ENCODE measurements at places on chromosomes 2 and 18.
A peak's percentile ranks its signal among the peaks of the same experiment; 100 is the strongest.

- peak; percentile 98 for DNase-seq
Observed at GRCh38 chr2:239500574-239501550, 100.0 kb upstream of the HDAC4 start.

DNA sequence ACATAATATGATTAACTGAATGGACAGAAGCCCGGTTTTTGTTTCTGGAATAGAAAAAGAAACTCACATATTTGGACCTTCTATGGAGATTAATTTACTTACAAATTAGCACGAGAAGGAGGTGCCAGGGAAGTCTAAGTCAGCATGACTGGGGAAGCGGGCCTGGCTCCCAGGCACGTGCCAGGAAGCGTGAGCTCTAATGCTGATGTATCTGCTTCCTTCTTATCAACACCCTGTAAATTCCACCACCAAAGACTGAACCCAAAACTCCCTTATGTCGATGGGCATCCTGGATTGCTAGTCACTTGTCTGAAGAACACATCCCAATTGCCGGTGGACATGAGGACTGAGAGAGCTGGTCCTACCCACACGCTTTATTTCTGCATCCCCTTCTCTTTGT lies 134.5 kb downstream of the GALNT14 start:
- DNase-seq: no peak

DNA sequence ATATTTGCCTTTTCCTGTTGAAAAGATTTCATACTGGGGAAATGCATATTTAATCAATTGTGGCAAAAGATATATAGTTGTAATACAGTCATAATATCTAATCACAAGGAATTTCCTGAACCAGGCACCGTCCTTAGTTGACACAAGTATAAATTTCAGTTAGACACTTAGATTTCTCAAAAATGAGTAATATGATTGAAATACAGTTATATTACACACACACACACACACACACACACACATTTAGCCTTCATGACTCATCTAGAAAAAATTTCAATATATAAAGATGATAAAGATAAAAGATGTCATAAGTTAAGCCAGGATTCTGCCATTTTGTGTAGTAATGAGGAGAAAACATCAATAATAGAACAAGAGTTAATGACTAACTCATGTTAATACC lies 258.4 kb upstream of the ZNF804A start:
- DNase-seq: no peak

- DNase-seq: no peak
Observed at GRCh38 chr2:190561094-190561493, 26.6 kb upstream of the NEMP2 start.

DNA sequence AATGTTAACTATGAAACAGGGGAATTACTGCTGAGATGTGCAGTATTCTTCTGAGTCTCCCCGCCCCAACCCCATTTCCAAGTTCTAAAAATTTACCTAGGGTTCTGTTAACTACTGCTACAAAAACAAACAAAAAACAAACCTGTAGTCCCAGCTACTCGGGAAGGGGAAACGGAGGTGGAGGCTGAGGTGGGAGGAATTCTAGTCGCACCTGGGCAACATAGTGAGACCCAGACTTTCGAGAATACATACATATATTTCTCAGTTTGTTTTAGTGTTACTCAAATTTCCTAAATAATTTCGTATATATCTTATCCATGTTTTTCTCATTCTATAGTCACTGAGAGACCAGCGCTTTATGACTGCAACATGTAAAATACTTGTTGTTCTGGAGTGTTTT lies 989 bp downstream of the STAM2 start:
- DNase-seq: no peak

GRCh38 chr2:234273887-234274584 lies 222.8 kb downstream of the ARL4C start:
- DNase-seq: no peak

DNA sequence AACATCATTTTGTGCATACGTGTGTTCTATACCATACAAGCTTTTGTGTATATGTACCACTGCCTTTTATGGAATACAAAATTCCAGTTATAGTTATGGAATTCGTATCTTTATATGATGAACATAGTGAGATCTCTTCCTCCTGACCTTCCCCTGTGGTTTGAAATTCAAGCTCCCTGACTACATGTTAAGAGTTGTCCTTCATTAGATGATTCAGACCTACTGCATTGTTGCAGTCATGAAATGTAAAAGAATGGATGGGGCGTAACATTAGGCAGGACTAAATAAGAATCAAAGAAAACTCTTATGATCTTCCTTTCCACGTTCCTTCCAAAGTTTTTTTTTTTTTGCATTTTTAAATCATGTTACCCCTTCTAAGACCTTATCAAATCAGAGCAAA lies 107.1 kb downstream of the UNC80 start:
- DNase-seq: no peak

DNA sequence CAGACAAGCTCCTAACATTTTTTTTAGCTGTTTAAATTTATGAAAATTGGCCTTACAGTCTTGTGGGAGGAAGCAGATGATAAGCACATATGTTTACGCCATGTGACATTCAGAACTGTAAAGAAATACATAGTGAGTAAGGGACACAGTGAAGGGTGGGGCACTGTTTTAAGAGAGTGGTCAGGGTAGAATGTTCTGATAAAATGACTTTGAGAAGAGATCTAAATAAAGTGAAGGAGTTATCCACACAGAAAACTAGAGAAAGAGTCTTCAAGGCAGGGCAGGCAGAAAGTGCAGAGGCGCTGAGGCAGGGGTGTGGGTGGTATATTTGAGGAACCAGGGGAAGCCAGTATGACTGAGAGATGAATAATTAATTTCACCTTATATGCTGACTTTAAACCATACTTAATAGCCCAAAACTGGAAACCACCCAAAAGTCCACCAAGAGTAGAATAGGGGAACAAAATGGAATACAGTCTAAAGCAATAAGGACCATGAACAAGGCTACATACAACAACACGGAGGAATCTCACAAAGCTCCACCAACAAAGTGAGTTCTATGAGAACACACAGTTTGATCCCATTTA lies 8.6 kb downstream of the MREG start:
- DNase-seq: peak; percentile 59

GRCh38 chr18:78123926-78124797 lies 855.5 kb upstream of the SALL3 start:
- no peak for DNase-seq

- no peak for DNase-seq
Observed at GRCh38 chr18:49617329-49617695, 55.5 kb downstream of the LIPG start.

DNA sequence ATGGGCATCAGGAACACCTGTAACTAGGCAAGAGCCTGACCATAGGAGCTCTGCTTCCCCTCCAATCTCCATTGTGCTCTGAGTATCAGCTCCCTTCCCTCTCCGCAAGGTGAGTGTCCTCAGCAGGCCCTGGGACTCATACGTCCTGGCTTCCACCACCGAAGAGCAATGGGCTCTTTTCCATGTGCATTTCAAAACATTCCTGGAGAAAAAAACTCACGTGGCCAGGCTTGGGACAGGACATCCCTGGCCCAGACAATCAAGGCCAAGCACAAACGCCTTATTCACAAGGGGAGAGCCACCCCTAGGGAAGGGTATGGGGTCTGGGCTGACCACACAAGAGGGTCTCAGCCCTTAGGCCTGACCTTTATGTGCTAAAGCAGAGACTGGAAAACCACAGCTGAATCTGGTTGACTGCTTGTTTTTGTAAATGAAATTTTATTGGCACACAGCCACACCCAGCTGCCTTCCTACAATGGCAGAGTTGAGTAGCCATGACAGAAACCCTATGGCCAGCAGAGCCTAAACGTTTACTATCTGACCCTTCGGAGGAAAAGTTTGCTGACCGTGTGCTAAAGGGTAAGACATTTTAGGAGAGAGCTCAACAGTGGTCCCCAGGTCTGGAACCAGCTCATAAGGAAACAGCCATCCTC lies 175.7 kb upstream of the ARL4C start:
- DNase-seq: no peak

- DNase-seq: no peak
Observed at GRCh38 chr18:79195716-79196683, 126.8 kb downstream of the ATP9B start.

GRCh38 chr2:60219536-60219935 lies 333.9 kb downstream of the BCL11A start:
- no peak for DNase-seq

DNA sequence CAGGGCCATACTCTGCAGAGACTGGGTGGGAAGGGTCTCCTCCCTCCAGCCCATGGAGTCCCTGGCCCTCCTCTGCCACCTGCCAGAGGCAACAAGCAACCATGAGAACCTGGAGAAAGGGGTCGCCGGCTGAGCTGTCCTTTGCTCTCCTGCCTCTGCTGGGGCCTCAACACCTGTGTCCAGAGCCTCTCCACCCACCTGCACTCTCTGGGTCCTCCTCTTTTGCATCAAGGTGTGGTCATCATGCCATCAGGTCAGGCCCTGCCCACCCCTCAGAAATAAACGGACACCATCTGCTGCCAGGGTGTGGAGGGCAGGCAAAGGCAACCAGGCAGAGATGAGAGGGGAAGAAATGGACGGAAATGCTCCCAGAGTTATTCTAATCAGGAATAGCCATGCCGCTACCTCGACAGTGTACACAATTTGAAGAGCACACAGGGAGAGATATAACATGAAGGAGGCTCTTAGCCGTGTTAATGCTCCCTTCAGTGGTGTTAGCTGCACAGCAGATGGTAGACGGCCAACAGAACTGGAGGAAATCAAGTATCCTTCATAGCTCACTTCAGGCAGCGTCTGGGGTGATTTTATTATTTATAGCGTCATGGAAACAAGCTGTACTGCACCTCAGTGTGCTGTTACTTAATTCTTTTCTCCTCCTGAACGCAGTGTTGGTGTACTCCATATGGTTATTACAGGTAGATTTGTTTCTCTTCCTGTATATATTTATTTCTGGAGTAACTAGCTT lies 247.9 kb downstream of the TSN start:
- DNase-seq: no peak

DNA sequence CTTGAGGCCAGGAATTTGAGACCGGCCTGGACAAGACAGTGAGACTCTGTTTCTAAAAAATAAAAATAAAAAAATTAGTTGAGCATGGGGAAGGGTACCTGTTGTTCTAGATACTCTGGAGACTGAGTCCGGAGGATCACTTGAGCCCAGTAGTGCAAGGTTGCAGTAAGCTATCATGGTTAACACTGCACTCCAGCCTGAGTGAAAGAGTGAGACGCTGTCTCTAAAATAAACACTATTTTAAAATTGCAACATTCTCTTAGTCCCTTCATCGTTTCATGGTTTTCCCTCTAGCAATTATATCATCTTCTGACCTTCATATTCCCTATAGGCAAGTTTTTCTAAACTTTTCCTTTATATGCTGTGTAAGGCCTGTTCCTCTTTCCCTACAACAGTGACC lies 248.5 kb downstream of the VAPA start:
- no peak for DNase-seq

DNA sequence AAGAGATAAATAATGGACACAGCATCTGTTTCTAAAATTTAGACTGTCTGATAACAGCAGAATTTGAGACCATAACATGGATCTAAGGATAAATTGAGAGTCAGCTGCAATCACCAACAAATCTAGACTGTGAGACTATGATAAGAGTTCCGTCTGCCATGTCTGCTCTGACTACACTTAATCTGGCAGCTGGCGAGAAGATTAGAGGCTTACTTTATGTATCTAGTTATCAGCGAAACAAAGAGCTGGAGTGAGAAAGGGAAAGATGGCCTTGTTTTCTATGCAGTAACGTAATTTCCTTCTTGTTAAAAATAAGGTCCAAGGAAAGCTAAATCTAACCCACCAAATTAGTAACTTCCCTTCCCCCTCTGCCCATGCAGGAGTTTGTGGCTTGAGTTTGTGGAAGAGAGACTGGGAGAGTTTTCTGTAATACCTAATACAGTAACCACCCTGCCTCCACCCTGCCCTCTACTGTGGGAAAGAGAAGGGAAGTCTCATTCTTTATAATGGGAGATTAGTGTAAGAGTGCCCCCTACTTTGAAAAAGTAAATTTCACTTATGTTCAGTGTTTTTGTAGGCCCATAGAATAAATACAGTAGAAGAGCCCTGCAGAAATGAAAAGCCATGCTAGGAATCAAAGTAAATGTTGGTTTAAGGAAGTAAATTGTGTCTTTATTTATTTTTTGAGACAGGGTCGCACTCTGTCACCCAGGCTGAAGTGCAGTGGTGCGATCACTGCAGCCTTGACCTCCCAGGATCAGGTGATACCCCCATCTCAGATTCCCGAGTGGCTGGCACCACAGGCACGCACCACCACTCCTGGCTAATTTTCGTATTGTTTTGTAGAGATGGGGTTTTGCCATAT lies 27.5 kb downstream of the EML4 start:
- DNase-seq: peak; percentile 65

GRCh38 chr2:213185147-213185822 lies 33.9 kb upstream of the IKZF2 start:
- no peak for DNase-seq

- DNase-seq: no peak
Observed at GRCh38 chr2:124662946-124663644, 638.0 kb downstream of the CNTNAP5 start.

DNA sequence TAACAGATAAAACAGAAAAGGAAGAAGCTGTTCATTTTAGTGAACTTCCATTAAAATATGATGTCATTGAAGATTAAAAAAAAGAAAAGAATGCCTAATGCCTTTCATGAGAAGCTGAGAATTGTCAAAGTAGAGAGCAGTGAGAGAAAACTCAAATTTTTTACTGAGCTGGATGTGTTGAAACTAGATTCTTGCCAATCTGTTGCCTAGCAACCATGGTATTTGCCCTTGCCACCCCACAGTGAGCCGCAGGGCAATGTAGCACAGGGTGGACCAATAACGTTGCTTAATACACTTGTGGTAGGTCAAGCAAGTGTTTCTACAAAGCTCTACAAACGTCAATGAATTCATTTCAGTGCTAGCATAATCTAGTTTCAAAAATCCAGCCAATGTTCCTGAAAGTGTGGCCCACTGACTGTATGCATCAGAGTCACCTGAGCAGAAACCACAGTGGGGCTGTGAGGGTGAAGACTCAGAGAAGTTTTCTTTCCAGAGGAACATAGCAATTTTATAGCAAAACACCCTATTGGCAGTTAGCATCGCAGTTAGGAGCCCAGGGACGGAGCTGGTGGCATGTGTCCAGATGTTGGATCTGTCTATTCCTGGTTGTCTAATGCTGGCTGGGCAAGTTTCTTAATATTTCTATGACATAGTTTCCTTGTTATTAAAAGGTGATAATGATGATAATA lies 132.2 kb downstream of the DOCK10 start:
- DNase-seq: peak; percentile 84

DNA sequence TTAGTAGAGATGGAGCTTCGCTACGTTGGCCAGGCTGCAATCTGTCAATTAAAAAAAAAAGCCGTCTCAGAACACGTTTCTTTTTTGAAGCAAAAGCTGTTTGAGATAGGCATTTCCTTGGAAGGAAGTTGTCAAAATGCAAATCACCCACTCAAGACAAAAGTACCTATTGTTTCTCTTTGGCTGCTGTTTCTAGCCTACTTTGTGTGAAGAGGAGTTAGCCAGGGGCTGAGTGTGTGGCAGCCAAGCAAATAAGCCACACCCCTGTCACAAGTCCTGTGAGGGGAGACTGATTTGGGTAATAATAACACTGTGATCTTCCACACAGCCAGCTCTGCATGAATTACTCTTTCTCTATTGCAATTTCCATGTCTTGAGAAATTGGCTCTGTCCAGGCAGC lies 47.4 kb upstream of the CDCA7 start:
- no peak for DNase-seq

All from CD14-positive monocyte (primary cell).